ENCODE measurements at places on chromosomes 1 and 21. TPM values are rescaled to one million over a fixed set of nuclear protein-coding genes. Genes with fewer than 3 reads are reported as not detected.

GRCh38 chr1:6401673-6402072 lies 8.1 kb upstream of the ACOT7 start:
- no peak overlapping the region for H3K27ac ChIP-seq
- no peaks in the 10 kb centered on the region for H3K27me3 ChIP-seq

FAM72D gene
- total RNA-seq: 0.24 TPM

GRCh38 chr1:12204140-12204539 lies 25.7 kb upstream of the VPS13D start:
- H3K27me3 ChIP-seq: no peaks in the 10 kb centered on the region
- no peak overlapping the region for H3K4me3 ChIP-seq
- H3K36me3 ChIP-seq: no peaks in the 10 kb centered on the region

DNA sequence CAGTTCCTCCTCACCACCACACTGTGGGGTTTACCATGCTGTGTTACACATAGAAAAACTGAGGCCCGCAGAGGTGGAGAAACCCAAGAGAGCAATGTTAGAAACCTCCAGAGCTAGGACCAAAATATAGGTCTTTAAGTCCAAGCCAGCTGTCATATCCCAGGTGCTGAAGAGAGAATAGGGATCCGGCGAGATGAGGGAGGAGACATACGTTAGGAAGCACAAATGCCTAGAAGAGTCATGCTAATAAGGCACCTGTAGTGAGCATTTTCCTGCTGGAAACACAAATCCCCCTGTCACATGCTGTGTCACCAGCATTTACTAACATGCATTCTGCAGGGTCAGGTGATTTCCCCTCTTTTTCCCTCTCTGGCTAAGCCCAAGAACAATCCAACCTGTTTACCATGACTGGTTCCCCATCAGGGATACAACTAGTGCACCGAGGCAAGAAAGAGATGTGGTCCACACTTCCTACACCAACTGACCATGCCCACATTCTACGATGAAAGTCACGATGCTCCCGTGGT lies 168.6 kb upstream of the CAMK1G start:
- H3K27ac ChIP-seq: no peak overlapping the region
- no peak for DNase-seq
- H3K27me3 ChIP-seq: no peaks in the 10 kb centered on the region
- H3K36me3 ChIP-seq: no peaks in the 10 kb centered on the region

- no peaks in the 10 kb centered on the region for H3K4me1 ChIP-seq
- no peaks in the 10 kb centered on the region for H3K36me3 ChIP-seq
- peak; percentile 59 for DNase-seq
- no peak overlapping the region for H3K4me3 ChIP-seq
- H3K27ac ChIP-seq: no peak overlapping the region
Observed at GRCh38 chr1:24481101-24481500, 21.5 kb upstream of the RCAN3 start.

- no peaks in the 10 kb centered on the region for H3K4me1 ChIP-seq
- H3K27ac ChIP-seq: no peak overlapping the region
- no peaks in the 10 kb centered on the region for H3K27me3 ChIP-seq
- H3K4me3 ChIP-seq: no peak overlapping the region
- no peak for DNase-seq
Observed at GRCh38 chr21:14982336-14982735, 82.5 kb downstream of the NRIP1 start.

- no peak overlapping the region for H3K27ac ChIP-seq
- peak; percentile 23 for DNase-seq
- no peaks in the 10 kb centered on the region for H3K36me3 ChIP-seq
- no peaks in the 10 kb centered on the region for H3K4me1 ChIP-seq
- H3K27me3 ChIP-seq: no peaks in the 10 kb centered on the region
Observed at GRCh38 chr21:31538816-31539215, 120.7 kb upstream of the SOD1 start.

DNA sequence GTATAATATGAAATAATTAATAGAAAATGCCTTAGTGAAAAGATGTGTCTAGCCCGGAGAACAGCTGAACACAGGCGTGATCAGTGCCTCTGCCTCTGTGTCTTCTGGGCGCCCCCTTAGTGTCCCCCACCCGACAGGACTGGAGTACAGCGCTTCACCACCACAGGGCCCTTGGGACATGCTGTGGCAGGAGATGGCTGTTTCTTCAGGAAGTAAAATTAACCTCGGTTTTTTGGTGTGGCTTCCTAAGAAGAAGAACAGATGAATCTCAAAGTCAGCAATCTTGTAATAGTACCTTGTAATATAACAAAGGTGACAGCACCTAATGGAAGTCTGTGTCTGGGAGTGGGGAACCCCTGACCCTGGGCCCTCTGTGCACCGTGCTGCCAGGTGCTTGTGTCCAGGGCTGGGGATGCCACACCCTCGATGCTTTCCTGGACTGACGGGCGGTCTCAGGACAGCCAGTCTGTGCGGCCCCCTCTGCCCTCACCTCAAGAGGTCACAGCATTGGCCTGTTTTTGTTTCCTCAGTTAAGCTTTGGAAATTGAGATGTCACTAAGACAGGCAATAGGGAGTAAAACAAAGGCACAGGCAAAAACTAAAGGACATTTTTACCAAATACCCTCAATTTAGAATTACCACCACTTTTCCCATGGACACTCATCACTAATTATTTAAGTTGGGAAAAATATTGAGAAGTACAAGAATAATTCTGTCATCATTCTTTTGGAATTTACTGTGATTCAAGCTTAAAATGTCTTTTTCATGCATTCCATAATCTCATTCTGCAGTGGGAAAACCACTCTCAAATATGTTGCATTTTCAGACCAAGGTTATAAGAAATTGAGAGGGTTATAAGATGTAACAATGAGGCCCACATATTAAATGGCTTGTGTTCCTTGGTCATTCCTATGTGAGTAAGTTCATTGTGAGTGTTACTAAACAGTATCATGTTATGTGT lies 79.3 kb downstream of the ADARB1 start:
- H3K36me3 ChIP-seq: no peaks in the 10 kb centered on the region
- H3K27ac ChIP-seq: no peak overlapping the region
- no peak overlapping the region for H3K4me3 ChIP-seq
- DNase-seq: peak; percentile 36

GRCh38 chr21:27035791-27036190 lies 68.9 kb upstream of the ADAMTS5 start:
- no peak overlapping the region for H3K4me3 ChIP-seq
- DNase-seq: no peak
- H3K36me3 ChIP-seq: no peaks in the 10 kb centered on the region

- H3K27ac ChIP-seq: no peak overlapping the region
- DNase-seq: no peak
- no peaks in the 10 kb centered on the region for H3K27me3 ChIP-seq
- H3K4me1 ChIP-seq: no peaks in the 10 kb centered on the region
- no peaks in the 10 kb centered on the region for H3K36me3 ChIP-seq
Observed at GRCh38 chr1:91589437-91589836, 88.8 kb downstream of the CDC7 start.

NCAM2 gene
- 8.7 TPM for total RNA-seq

DNA sequence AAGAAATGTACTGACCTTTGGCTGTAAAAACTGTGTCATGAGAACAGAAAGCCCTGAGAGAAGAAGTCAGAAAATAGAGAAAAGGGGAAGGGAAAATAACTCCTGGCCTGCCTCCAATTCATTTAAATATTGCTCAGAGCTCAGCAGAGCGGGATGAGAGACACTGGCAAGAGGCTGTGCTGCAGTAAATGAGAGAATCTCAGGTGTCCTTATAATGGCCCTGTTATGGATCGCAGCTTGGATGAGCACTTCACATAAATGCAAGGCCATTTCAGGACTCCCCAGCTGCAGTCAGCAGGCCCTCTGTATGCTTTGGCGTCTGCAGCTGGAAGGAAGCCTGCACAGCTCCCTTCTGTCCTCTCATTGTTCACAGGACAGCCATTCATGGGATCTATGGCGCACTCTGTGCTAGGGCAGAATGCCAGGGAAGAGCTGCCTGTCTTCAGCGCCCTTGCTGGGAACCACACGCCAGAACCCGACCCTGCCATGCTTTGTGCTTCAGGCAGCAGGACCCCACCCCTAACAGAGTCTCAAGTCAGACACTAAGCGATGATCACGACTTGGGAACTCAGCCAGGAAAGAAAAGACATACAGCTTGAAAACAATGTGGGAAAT lies 20.7 kb upstream of the ABCB10 start:
- no peak overlapping the region for H3K27ac ChIP-seq
- H3K36me3 ChIP-seq: no peaks in the 10 kb centered on the region
- no peaks in the 10 kb centered on the region for H3K4me1 ChIP-seq
- no peak overlapping the region for H3K4me3 ChIP-seq
- H3K27me3 ChIP-seq: no peaks in the 10 kb centered on the region
- DNase-seq: no peak

MORN1 gene
- 4.7 TPM for total RNA-seq

GRCh38 chr1:162088281-162088969 lies 18.9 kb downstream of the NOS1AP start:
- no peak for DNase-seq
- H3K4me3 ChIP-seq: no peak overlapping the region
- H3K36me3 ChIP-seq: no peaks in the 10 kb centered on the region
- peaks cover 6% of the 10 kb centered on the region for H3K4me1 ChIP-seq
- H3K27me3 ChIP-seq: no peaks in the 10 kb centered on the region

CORT gene
- 0.33 TPM for total RNA-seq

DNA sequence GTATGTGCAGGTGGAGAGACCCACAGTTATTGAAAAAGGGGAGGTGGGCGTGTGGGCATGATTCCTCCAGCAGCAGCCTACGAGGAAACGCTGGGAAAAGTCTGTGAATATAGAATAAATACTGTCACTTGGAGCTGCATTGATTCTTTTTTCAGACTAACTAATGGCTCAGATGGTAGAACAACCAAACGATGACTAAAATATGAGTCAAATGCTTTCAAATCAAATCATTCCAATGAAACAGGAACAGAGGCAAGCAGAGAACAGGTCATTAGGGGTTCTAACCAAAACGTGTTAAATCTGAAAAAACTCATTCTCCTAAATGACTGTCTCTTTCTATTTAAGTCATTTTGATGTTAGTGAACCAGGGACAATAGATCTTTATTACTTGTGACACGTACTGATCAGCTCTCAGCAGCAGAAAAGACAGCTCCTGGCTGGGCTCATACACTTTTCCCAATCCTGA lies 35.1 kb upstream of the SEC16B start:
- H3K4me1 ChIP-seq: no peaks in the 10 kb centered on the region
- DNase-seq: no peak
- no peak overlapping the region for H3K27ac ChIP-seq
- no peak overlapping the region for H3K4me3 ChIP-seq
